ENCODE measurements at places on chromosomes 1 and 21. TPM values are rescaled to one million over a fixed set of nuclear protein-coding genes. Genes with fewer than 3 reads are reported as not detected.

The FALEC gene
- total RNA-seq: not detected

The KCNJ10 gene
- total RNA-seq: not detected

DNA sequence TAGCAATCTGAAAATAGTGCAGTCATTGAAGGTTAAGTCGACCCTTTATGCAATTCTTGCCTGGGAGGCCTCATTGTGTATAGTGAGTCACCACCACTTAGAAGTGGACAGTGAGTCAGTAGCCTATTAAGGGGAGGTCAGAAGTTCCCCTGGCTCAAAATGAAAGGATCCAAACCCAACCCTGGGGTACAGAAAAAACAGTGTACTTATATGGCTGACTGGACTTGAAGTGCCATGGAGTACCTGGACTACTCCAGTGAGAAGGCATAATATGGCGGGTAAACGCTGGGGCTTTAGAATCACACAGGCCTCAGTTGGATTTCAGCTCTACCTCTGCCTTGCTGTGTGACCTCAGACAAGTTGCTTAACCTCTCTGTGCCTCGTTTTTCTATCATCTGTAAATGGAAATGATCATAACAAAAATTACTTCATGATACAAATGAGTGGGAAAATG, 2.2 kb upstream of the BCL9 start:
- H3K4me3 ChIP-seq: no peak overlapping the region
- DNase-seq: no peak
- H3K4me1 ChIP-seq: no peaks in the 10 kb centered on the region
- no peaks in the 10 kb centered on the region for H3K36me3 ChIP-seq

GRCh38 chr1:99348397-99349132, 84.3 kb downstream of the PLPPR4 start:
- no peaks in the 10 kb centered on the region for H3K36me3 ChIP-seq
- H3K4me3 ChIP-seq: no peak overlapping the region
- DNase-seq: no peak
- no peak overlapping the region for H3K27ac ChIP-seq
- H3K4me1 ChIP-seq: no peaks in the 10 kb centered on the region

GRCh38 chr21:34986561-34987500, 62.3 kb downstream of the RUNX1 start:
- no peaks in the 10 kb centered on the region for H3K36me3 ChIP-seq
- H3K4me3 ChIP-seq: no peak overlapping the region
- H3K4me1 ChIP-seq: peaks cover 4% of the 10 kb centered on the region
- DNase-seq: no peak
- no peak overlapping the region for H3K27ac ChIP-seq
- no peaks in the 10 kb centered on the region for H3K27me3 ChIP-seq

GRCh38 chr1:20413776-20414140, 72.3 kb downstream of the CAMK2N1 start:
- peaks cover 63% of the 10 kb centered on the region for H3K4me1 ChIP-seq
- H3K36me3 ChIP-seq: no peaks in the 10 kb centered on the region
- DNase-seq: no peak
- H3K27ac ChIP-seq: no peak overlapping the region

- no peak overlapping the region for H3K4me3 ChIP-seq
- H3K27ac ChIP-seq: no peak overlapping the region
- H3K36me3 ChIP-seq: no peaks in the 10 kb centered on the region
- DNase-seq: no peak
- H3K27me3 ChIP-seq: no peaks in the 10 kb centered on the region
These were observed 123.6 kb upstream of the KCNJ6 start for GRCh38 chr21:38039841-38040240.

DNA sequence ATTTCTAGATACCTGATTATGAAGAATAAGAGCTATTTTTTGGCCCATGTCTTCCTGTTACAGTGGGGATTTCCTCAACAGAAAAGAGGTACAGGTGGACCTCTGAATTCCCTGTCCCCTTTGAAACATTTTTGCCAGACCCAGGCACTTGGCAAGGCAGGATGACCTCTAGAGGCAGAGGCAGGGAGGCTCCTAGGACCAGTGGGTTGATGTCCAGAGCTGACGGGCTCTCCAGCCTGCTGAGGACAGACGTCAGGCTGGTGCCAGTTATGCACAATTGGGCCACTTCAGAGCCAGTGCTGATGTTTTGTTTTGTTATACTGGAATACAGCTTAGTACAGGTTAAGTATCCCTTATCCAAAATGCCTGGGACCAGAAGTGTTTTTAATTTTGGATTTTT, 18.5 kb upstream of the A3GALT2 start:
- H3K27ac ChIP-seq: no peak overlapping the region
- no peak for DNase-seq
- no peak overlapping the region for H3K4me3 ChIP-seq
- no peaks in the 10 kb centered on the region for H3K4me1 ChIP-seq
